Stimulated activated CD8-positive, alpha-beta memory T cell treated with anti-CD3 and anti-CD28 coated beads, Interleukin-7, amount 100 ng/mL, for 48 hours (primary cell): ENCODE measurements at places on chromosomes 7 and 10.

DNA sequence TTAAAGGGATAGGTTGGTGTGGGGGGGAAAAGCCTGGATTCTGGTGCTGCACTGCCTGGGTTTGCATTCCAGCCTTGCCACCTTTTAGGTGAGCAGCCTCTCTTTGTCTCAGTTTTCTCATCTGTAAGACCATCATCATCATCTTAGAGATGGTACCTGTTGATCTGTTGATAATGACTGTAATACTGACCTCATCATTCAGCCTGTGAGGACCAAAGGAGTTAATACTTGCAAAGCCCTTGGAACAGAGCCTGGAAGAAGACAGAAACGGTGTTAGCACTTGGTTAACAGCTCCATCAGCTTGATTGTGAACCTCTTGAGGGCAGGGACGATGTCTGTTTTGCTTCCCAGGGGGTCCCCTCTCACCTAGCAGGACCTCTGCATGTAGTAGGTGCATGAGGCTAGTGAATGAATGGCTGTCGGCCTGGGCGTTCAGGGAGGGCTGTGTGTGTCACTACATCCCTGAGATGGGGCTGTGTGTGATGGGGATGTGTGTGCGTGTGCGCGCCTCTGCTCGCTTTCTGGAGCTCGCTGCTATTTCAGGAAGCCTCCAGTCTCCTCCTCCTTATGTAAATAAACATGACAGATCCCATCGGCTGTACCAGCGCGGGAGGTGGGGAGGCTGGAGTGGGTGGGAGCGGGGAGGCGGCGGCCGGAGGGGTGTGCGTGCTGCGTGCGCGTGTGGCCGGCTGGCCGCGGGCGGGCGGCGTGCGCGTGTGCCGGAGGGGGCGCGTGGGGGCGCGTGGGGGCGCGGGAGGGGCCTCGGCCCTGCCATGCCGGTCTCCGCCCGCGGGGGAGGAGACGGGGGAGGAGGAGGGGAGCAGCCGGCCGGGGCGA lies 61.2 kb downstream of the NEURL1 start:
- no peak for DNase-seq

- no peak for DNase-seq
Measured at GRCh38 chr7:47587976-47588375, 6.1 kb upstream of the TNS3 start.

- DNase-seq = no peak
Measured at GRCh38 chr10:549391-549790, 140.1 kb downstream of the DIP2C start.

- DNase-seq = no peak
Measured at GRCh38 chr10:123149568-123150270, 1.8 kb downstream of the HMX2 start.

GRCh38 chr7:100556541-100556940 lies 17.2 kb downstream of the SAP25 start:
- DNase-seq = no peak

DNA sequence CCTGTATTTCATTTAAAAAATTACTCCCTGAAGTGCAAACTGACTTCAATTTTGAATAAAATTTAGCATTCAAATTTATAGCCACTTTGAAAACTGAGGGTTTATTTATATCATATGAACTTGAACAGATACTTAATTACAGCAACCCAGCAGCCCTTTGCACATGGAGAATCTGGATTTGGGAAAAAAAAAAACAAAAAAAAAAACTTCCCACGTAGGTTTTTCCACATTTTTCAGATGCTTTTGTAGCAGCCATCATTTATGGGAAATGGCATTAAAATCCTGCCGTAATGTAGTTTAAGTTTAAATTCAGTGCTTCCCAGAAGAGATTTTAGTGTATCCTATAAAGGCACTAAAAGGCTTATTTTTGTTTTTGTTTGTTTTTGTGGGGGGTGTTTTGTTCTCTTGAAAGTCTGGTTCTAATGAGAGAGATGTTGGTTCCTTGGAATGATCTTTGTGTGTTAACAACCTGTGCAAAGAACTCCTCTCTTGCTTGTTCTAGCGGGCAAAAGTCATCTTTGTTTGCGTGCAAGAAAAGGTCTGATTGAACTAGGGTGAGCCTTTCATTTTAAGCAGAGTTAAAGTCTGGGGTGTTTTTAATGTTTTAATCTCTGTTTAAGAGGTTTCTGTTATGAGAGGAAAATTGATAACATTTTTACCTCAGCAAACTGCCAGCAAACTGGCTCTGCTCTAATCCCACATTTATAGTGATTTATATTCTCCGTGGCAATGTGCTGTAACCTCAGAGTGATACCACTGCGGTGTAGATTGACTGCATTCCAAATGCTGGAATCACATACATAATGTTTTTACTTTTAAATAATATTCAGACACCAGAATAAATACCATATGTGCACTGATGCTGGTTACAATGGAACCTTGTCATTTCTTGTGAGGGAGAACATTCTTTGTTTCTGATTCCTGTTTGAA lies 105.5 kb downstream of the WNT2 start:
- no peak for DNase-seq

GRCh38 chr10:34955391-34955790 lies 134.8 kb downstream of the CUL2 start:
- DNase-seq = no peak

DNA sequence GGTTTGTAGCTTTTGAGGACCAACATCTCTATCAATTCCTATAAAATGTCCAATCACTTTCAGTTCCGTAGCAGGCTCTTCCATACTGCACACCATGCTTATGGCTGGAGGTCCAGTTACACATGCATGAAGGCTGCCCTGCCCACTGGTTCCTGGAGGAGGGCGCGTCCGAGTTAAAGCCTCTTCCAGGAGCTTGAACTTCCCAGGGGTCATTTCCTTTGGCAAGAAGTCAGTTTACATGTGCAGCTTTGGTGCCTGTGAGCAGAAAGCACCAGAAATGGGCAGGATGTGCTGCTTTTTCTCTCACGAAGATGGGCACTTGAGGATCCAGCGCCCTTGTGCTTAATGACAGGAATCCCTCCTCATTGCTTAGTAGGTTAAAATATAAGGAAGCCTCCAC lies 17.6 kb upstream of the PHYH start:
- DNase-seq = no peak

GRCh38 chr10:106242301-106242700 lies 922.2 kb downstream of the SORCS1 start:
- no peak for DNase-seq

DNA sequence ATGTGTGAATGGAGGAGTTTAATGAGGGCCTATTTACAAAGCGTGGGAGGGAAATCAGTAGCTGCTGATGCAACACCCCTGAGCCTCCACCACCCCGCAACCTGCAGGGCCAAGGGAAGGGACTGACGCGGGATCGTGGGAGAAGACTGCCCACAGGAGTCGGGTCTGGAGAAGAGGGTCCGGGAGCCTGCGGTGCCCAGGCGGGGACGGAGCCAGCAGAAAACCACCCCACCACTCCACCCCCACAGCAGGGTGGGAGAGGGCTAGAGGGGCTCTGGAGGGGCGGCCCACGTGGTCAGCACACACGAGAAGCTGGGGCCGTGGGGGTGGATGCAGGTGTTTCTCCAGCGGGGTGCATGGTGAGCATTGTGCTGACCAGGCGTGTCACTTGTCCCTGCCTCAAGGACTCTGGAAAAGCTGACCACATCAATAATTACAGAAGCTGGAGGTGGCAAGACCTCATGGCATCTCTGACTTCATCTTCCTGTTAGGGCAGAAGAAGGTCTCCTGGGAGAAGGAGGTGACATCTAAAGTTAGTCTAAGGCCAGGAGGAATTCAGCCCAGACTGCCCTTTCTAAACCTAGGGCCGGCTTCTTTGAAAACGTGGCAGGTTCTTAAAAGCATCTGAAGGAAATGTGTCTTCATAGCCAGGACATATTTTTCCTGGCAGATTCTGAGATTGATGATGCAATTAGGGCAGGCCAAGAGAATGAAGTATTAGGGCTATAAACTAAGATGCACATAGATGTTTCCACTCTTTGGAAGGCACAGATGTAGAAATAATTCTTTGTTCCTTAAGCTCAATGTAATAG lies 150.9 kb downstream of the RGS10 start:
- no peak for DNase-seq

DNA sequence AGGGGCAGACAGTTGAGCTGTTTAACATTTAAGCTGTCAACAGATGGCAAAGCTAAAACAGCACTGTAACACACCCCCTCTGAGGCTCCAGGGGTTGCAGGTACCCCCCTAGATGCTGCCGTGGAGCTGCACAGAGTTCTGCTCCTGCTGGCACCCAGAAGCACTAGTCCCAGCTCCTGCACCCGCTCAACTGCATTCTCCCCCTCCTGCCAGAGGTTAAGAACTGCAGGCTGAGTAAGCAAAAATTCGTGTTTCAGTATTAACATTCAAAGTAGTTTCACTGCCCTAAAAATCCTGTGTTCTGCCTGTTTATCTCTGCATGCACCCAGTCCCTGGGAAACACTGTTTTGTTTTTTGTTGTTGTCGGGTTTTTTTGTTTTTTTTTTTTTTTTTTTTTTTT lies 790.8 kb upstream of the KCND2 start:
- DNase-seq = no peak
